Activated CD4-positive, alpha-beta T cell treated with anti-CD3 and anti-CD28 coated beads, Interleukin-2, amount 10 ng/mL, durations not matched to agents 24 days and 14 days (primary cell): ENCODE measurements at places on chromosomes 7 and 10.
A peak's percentile ranks its signal among the peaks of the same experiment; 100 is the strongest.

- DNase-seq: no peak
Observed at GRCh38 chr7:127962589-127963361, 68.5 kb downstream of the LRRC4 start.

DNA sequence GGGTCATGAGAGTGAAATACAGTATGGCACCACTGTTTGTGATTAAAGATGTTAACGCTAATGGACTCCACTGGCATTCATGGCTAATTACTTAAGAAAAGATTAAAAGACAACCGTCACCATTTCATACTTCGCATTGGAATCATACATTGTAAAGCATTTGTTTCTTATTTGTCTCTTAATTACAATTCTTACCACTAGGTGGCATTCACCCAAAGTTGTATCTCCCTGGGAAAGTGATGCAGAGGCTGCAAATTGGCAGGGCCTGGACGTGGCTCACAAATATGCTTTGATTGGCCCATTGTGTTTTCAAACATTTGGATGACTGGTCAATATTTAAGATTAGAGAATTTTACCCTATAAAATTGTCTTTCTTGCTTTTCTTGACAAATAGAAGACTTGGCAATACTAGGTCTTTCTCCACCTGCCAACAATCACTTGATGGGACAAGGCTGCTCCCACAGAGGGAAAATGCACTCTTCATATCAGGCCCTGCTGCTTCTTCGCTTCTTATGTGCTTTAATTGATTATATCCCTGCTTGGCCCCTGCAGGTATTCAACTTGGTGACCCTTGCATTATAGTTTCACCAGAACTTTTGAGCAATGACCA lies 72.1 kb upstream of the STARD3NL start:
- peak; percentile 62 for DNase-seq

DNA sequence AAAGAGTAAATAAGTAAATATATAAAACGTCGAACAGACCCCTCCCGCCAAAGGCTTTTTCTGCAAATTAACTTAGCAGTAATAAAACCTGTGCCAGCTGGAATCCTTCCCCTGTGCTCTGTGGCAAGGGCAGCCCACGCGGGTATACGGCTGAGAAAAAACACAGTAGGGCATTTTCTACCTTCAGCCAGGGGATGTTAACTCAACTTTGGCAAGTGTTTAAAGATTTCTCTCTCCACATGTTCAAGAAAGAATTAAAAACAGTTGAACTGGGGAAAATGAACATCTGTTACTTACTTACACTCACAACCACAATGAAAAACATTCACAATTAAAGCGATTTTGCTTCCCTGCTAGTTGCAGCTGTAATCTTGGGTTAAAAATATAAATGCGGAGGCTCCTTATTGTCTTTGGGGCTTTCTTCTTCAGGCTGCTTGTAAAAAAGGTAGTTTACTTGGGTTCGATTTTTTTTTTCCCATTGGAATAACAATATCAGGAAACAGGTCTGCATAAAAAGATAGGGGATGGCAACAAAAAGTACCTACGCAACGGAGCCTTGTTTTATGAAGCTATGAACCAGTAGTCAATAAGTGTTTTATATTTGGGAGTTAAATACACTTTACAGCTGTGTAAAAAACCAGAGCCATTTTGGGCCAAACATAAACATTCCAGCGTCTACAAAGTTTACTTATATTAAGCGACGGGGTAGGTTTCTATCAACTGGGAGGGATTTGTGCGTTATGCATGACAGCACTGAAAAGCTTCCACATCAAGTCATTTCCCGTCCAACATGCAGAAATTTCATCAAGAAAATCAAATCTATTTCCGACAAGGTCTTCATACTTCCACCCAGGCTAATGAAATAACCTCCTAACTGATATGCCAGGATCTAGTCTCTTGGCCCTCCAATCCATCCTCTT lies 132.7 kb downstream of the TAX1BP1 start:
- DNase-seq: no peak

DNA sequence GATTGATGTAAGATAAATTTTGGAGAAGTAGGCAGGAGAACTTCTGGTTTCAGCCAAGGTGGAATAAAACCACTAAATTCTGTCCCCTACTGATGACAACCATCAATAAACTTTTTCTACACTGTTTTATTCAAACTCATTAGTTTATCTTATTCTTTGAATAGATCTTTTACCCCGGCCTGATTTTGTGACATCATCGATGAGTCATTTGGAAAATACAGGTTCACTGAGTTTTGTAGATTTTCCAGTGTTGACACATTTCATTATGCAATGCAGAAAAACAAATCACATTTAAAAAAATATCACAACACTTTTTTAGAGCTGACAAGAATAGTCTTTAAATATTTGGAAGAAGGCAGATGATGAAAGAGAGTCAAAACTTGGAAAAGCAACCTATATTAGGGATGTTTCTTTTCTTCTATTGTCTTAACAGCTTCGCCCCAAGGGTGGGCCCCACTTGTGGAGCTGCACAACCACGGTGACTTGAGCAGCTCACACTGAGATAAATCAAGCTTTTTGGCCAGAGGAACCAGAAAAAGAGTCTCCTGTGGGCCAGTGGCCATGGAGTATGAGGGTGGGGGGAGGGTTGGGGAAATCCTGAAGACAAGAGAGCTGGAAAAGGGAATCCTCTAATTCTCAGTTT lies 112.8 kb downstream of the PTEN start:
- DNase-seq: no peak

GRCh38 chr7:28672397-28672797 lies 260.1 kb downstream of the CREB5 start:
- DNase-seq: no peak

- DNase-seq: no peak
Observed at GRCh38 chr10:75658036-75658435, 226.6 kb downstream of the LRMDA start.

- no peak for DNase-seq
Observed at GRCh38 chr10:129842031-129842430, 122.0 kb downstream of the EBF3 start.

GRCh38 chr10:121270906-121271305 lies 327.3 kb downstream of the FGFR2 start:
- DNase-seq: no peak

DNA sequence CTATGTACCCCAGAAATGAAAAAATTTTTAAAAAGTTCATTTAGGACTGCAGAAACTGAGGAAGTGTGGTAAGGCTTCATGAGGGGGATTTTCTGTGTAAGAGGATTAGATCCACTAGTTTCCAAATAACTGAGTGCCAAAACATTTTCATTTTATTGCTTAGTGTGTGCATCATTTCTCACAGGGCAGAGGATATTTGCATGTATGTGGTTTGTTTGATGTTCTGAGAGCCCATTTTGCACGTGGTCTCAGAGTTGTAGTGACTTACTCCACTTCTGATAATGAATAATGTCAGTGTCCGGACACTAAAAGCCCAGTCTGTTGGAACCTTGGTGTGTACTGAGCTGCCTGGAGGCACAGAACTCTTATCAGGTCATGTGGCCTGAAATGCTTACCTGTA lies 299.9 kb downstream of the AUTS2 start:
- no peak for DNase-seq

GRCh38 chr7:73504017-73504416 lies 18.1 kb downstream of the BAZ1B start:
- DNase-seq: no peak

DNA sequence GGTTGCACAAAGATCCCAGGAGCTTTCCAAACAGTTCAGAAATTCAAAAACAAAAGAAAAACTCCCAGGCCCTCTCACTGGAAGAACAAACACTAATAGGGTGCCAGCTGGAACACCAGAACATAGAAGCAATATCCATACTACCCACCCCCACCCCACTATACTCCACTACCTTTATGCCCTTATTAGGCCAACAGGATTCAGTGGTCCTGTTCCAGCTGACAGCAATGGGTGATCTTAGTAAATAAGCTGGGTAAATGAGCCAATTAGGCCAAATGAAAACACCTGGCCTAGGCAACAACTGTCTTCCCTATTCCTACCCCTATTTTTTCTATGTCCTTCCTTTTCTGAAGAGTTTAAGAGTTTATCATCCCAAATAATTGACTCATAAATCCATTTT lies 11.7 kb downstream of the NOC3L start:
- DNase-seq: no peak

DNA sequence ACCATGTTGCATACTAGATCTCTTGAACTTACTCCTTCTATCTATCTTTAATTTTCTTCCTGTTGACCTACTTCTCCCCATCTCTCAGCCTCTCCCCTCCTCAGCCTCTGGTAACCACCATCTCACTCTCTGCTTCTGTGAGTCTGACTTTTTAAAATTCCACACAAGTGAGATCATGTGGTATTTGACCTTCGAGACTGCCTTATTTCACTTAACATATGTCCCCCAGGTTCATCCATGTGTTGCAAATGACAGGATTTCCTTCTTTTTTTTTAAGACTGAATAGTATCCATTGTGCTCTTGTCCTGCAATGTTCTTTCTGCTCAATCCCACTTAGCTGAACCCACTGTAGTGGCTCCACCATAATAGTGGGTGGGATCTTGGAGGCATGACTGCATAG lies 51.4 kb upstream of the DNAJC1 start:
- no peak for DNase-seq
